ENCODE measurements at places on chromosomes 11 and 22.

DNA sequence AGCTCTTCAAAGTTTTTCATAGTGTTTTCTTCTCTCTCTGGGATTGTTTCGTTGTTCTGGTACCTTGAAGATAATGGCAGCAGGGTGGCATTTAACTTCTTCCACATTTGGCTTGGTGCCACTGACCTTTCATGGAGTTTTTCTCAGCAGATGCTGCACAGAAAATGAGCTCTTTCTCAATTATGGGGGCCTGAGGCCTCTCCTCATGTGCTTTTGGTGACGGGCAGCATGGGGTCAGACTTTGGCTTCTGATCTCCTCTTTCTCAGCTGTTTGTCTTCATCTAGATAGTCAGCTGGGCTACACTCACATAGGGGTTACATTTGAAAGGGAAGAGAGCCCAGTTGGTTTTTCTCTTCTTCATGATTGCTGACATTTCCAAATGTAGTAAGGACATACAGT, 76.3 kb downstream of the FAT3 start:
- DNase-seq, result no peak

DNA sequence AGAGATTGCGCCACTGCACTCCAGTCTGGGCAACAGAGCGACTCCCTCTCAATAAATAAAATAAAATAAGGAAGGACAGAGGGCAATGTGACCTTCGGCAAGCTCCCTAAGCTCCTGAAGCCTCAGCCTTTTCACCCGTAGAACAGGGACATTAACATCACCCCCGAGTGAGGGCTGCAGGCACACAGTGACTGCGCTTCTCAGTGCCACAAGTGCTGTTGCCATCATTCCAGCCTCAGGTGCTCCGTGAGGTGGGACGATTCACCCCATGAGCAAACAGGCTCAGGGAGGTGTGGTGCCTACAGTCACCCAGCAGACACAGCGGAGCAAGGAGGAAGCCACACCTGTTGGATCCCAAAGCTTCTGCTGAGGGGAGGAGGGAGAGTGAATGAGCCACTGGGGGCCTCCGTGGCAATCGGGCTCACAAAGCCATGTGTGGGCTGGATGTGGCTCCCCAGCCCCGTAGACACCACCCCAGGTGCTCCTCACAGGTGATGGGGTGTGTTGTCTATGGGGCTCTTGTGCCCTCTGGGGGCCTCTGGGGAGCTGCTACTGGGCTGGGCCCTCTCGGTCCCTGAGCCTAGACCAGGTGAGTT, 9.1 kb upstream of the TCF20 start:
- DNase-seq, result no peak

- no peak for DNase-seq
These were observed 35.2 kb downstream of the PPP2R1B start for GRCh38 chr11:111730871-111731591.

DNA sequence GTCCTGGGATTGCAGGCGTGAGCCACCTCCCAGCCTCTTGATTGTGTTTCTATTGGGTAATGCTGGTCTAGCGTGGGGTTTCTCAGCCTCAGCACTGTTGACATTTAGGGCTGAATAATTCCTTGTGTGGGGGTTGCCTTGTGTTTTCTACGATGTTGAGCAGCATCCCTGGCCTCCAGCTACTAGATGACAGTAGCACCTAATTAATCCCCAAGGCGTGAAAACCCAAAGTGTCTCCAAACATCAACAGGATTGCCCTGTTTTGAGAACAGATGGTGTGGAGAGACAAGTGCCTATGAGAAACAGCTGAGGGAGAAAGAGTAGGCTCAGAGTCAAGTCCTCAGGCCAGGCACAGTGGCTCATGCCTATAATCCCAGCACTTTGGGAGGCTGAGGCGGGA, 67.2 kb downstream of the SGSM1 start:
- no peak for DNase-seq

GRCh38 chr11:44709966-44710365, 16.8 kb upstream of the TSPAN18 start:
- no peak for DNase-seq

DNA sequence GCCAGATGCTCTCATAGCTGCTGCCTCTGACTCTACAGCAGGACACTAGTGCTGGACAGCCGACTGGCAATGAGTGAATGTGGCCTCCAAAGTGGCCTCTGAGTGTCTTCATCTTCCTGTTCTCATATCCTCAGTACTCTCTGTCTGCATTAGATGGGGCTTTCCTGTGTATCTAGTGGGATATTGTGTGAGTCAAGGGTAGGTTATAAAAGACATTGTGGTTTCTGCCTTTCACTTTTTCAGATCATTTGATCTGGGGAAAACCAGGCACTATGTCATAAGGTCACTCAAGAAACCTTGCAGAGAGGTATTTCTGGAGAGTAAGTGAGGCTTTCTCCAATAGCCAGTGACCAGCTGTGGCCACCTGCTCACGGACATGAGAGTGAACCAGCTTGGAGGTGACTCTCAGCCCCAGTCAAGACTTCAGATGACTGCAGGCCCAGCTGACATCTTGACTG, 333.6 kb upstream of the NCAM1 start:
- no peak for DNase-seq

DNA sequence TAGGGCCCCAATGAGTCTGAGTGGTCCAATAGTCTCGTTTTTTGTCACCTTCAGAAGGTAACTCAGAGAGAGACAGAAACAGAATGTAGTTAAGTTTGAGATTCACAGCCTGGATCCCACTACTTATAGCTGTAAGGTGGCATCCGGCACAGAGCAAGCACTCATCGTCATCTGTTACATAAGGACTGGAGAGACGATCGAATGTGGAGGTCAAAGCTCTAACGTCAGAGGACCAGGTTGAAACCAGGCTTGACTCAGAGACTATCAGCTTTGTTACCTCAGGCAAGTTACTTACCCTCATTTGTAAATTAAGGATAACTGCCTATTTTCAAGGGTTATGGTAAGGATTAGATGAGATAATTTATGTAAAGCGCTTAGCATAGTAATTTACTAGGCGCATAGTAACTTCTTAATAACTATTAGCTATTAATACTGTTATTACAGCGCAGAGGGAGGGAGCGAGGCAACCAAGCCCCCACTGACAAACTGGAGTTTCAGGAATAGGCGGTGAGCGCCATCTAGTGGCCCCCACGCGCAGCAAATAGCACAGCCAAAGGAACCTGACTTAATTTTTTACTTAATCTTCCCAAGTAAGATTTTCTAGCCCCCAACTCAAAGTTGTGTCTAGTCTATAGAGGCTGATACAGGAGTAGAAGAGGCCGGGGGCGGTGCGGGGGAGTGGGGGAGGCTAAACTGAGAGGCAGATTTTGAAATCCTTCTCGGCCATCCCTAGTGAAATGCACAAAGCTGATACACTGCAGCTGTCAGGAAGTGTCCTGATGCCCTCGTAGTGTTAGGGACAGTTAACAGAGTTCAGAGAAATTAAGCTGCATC, 29.0 kb upstream of the API5 start:
- DNase-seq, result peak; percentile 55

DNA sequence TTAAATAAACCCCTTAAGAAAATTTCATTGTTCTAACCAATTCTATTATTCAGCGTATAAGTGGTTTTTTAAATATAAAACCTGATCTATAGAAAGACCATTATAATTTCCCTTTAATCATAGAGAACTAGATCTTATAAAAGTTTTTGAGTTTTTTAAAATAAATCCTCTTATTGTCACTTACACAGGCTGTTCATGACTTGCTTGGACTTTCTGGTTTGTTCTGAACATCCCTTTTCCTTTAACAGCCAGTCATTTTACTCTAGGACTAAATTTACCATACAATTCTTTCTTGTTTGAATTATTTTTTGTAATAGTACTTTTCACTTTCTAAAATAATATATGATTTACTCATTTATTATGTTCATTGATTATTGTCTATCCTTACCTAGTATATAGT, 4.7 kb downstream of the NXPE2 start:
- no peak for DNase-seq

DNA sequence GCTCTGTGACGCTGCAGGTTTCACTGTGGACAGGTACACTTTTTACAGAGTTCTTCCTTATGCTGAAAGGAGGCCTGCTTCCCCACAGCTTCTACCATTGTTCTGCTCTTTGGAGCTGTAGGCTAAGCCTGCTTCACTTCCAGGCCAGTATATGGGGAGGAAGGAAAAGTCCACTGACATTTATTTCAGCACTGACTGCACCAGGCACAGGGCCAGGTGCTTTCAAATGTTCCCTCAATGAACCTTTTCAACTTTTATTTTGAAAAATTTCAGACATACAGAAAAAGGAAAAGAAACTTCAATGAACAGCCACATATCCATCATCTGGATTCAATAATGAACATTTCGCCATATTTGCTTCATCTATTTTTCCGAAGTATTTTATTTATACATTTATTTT, 22.0 kb downstream of the POU2F3 start:
- DNase-seq, result no peak

- DNase-seq, result no peak
These were observed 3.2 kb downstream of the NUP50 start for GRCh38 chr22:45166932-45167331.

- no peak for DNase-seq
These were observed 78.2 kb downstream of the TMPRSS5 start for GRCh38 chr11:113627946-113628345.

DNA sequence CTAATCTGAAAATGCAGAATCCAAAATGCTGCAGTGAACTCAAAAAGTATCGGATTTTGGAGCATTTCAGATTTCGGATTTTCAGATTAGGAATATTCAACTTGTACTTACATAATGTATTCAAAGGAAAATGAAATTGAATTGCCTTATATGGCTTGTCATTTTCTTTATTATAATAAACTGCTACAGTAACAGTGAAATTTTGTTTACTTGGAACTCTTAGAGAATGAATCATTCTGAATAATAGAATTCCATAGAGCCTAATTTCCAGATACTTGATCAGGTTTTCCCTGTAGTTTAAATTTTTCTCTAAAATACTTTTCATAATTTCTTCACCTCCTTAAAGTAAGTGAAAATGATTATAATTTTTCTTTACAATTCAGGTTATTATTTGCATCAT, 17.3 kb downstream of the TTC17 start:
- DNase-seq, result no peak

DNA sequence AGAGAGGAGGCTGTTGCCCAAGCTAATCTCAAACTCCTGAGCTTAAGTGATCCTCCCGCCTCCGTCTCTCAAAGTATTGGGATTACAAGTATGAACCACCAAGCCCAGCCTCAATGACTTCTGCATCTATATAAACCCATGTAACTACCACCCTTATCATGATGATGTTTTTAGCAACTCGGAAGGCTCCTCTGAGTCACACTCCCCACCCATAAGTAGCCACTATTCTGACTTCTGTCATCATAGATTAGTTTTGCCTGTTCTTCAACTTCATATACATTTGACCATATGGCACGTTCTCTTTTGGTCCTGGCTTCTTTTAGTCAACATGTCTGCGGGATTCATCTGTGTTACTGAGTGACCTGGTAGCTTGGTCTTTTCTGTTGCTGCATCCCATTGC, 6.4 kb upstream of the FOSL1 start:
- DNase-seq, result no peak

- DNase-seq, result no peak
These were observed 37.9 kb downstream of the TMPRSS5 start for GRCh38 chr11:113668255-113668654.

DNA sequence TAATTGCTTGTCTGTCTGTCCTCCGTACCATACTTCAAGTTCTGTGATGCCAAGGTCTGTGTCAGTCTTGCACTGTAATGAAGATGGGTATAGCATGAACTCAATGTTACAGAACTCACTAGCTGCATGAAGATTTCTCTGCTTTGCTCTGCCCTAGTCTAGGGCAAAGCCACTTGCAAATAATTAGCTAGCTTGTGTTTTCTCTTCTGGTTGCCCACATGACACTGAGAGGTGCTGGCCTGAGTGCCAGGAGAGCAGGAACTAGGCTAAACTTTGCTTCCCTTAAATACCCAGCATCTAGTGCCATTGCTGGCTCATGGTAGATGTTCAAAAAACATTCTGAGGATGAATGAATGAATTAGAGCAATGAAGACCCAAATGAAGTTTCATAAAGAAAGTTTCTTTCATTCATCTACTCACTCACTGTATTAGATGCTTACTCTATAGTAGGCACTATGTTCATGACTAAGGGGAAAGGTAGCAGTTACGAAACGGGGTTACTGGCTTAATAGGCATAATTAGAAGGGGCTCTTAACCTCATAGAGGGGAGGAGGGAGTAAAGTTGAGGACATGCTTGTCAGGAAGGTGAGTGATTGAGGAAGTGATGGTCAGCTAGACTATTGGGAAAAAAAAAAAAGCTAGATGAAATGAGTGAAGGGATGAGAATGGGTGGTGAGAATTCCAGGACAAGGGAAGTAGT, 4.4 kb upstream of the ENDOD1 start:
- DNase-seq, result no peak

DNA sequence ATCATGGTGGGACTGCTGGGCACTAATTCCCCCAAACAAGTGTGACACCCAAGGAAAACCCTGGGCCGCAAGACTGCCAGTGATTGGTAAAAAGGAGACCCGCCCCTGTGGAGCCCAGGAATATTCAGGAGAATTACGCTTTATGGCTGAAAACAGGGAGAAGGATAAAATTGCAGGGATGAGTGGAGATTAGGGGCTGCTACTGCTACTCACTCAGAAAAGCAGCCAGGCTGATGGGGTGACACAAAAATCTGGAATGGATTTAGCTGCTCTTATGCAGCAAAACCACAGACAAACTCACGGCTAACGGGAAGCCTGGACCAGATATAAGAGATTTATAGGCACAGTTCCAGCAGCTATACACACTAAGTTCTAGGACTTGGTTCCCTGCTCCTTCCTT, 4.4 kb upstream of the FBXO3 start:
- no peak for DNase-seq

GRCh38 chr11:2881981-2882375, 3.6 kb downstream of the CDKN1C start:
- DNase-seq, result no peak

DNA sequence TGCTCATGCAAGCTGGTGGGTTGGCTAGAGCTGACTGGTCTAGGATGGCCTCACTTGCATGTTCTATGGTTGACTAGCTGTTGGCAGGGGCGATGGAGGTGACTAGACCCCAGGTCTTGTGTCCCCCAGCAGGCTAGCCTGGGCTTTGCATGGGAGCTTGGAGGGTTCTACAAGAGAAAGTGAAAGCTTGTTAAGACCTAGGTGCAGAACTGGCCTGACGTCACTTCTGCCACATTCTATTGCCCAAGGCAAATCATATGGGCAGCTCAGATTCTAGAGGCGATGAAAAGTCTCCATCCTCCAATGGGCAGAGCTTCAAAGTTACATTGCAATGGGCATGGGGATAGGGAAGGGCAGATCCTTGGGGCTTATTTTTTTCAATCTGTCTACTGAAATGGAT, 170.9 kb downstream of the MIAT start:
- no peak for DNase-seq

GRCh38 chr22:46848197-46848596, 85.7 kb downstream of the TBC1D22A start:
- no peak for DNase-seq

GRCh38 chr22:49936018-49936972, 17.9 kb downstream of the CRELD2 start:
- peak; percentile 99 for DNase-seq

GRCh38 chr22:26585104-26585790, 4.7 kb downstream of the TPST2 start:
- DNase-seq, result peak; percentile 22

GRCh38 chr11:24356501-24356900, 140.4 kb upstream of the LUZP2 start:
- DNase-seq, result no peak

GRCh38 chr11:118060081-118060661, 16.7 kb upstream of the TMPRSS4 start:
- no peak for DNase-seq

Data from stimulated activated naive CD8-positive, alpha-beta T cell treated with anti-CD3 and anti-CD28 coated beads, Interleukin-15, Interleukin-2, amounts not matched to agents 100 U/mL and 50 U/mL, for 24 hours (primary cell).